Suppressor macrophage (primary cell): ENCODE measurements at places on chromosomes 11 and 22.

GRCh38 chr22:24525416-24526037 lies 29.4 kb downstream of the GUCD1 start:
- peak; percentile 90 for DNase-seq

- DNase-seq = no peak
Observed at GRCh38 chr11:46834821-46835220, 11.3 kb downstream of the CKAP5 start.

- DNase-seq = no peak
Observed at GRCh38 chr11:97336064-97336463, 946.3 kb downstream of the JRKL start.

DNA sequence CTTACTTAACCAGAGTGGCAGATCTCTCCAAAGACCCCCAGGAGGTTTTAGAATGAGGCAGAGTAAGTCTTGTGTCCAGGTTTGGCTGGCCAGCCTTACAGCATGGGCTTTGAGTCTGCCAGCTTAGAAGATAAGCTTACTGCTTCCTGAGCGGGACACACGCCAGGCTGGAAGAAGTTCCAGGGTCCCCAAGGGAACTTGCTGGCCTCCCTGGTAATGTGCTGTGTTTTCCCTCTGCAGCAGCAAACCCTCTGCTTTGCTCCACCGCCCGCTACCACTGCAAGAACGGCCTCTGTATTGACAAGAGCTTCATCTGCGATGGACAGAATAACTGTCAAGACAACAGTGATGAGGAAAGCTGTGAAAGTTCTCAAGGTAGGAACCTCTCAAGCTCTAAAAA lies 154.2 kb downstream of the LDLRAD3 start:
- no peak for DNase-seq

DNA sequence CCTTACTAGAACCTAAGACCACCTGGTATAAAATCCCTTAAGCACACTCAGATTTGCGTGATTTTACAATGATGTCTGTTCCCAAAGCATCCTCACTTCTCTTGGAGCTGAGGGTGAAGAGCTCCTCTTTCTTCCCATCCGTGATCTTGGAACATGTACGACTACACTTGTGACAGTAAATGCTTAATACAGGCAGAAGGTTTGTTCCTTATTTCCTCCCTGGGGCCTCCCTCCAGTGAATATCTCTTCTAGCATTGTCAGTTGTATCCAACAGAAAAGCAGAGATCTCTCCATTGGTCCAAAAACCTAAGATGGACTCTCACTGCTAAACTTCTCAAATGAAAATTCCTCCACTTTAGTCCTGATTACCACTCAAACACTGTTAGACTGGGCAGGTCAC lies 103.6 kb upstream of the VPREB1 start:
- DNase-seq = no peak

DNA sequence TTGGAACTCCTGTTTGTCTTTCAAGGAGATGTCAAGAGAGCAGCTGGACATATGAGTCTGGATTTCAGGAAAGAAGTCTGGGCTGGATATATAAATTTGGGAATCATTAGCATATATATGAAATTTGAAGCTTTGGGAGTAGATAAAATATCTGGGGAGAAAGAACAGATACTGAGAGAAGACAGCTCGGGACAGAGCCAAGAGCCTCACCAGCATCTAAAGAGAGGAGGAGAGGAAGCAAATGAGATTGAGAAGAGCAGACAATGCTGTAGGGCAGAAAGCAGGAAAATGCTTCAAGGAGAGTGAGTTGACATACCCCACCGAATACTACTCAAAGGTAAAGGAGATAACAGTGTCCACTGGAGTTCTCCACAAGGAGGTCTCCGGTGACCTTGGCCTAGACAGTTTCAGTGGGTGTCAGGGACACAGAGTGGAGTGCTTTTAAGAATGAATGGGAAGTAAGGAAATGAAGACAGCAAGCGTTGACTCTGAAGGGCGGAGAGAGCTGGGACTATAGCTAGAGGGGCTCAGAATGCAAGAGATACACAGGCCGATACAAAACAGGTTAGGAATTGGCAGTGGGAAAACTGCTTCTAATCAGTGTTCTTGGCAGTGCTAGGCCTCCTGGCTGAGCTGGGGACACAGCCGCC lies 862 bp downstream of the APBB1 start:
- DNase-seq = no peak
